ENCODE measurements at places on chromosomes 11 and 22. TPM values are rescaled to one million over a fixed set of nuclear protein-coding genes. Genes with fewer than 3 reads are reported as not detected.

The EMID1 gene
- 17.7 TPM for total RNA-seq

DNA sequence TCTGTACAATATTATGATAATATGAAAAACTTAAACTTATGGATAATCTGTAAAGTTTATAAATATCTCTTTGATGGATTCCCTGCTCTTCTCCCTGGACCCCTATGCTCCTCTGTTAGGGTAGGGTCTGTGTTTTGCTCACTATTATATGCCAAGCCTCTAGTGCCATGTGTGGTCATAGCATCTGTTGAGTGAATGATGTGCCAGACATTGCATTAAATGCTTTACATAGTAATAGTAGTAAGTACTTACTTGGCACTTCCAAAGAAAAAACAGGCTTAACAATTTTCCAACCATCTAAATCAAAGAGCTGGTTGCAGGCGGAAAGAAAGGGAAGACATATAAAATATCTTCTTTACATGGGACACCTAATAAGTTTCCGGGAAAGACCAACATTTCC lies 46.8 kb downstream of the LGR4 start:
- DNase-seq, result no peak

The OR4X1 gene
- not detected for total RNA-seq

- DNase-seq, result no peak
These were observed 29.0 kb upstream of the PARVG start for GRCh38 chr22:44151676-44152075.

The WDR74 gene
- total RNA-seq, result 47.4 TPM

DNA sequence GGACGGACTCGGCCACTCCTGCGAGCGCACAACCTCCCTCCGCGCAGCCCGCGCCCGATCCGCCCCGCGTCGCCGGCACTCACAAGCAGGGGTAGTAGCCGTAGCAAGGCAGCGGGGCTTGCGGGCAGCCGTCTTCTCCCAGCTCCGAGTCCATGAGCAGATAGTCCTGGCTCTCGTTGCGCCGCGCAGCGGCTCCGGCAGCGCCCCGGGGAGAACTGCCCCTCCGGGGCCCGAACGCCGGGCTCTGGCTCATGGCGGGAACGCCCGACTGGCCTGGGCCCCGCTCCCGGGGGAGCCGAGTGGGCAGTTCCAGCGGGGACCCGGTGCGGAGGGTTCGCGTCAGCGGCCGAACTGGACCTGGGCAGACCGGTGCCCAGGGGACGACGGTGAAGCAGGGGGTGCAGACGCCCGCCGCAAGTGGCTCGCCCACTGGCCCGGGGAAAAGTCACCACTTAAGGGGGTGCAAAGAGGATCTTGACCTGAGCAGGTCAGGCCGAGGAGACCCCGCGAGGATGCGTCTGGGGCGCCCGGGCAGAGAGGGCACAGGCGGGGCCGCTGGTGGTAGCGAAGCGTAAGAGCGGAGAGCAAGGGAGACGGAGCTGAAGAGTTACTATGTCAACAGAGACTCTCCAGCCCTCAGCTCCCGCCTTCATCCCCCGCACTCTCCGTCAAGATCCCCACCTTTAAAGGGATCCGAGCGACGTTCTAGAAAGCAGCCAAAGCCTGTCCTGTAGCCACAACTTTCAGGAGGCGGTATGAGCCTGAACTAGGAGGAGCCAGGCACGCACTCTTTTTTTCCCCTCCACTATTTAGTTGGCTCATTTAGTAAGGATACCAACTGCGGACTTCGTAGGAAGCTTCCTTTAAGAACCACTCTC lies at the start of gene TRPC6:
Gene TRPC6 (minus strand): TSS at position 757 of the 878 bp plus-strand sequence. CDS start 504 bp downstream, at position 253.
- peak; percentile 73 for DNase-seq

- DNase-seq, result peak; percentile 79
These were observed 8.5 kb downstream of the TMEM132A start for GRCh38 chr11:60932605-60933356.

DNA sequence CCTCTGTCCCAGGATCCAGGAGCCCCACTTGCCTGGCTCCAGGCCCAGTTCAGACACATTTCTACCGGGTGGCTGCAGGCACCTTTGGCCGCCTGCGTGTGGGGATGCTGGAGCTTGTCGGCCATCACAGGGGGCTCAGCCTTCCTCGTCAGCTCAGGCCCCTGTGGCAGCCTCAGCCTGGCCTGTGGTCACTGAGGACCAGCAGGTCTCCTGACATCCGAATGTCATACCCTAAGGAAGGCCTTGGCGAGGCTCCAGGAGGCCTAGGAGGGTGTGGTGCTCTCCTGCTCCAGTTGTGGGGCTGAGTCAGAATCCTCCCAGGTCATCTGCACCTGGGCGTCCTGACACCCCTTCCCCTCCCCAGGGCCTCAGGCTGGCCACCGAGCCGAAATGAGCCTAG lies 14.9 kb upstream of the SOX10 start:
- no peak for DNase-seq

GRCh38 chr22:17106161-17106784 lies 14.9 kb downstream of the TMEM121B start:
- DNase-seq, result peak; percentile 26

The OSM gene
- not detected for total RNA-seq

- no peak for DNase-seq
These were observed 32.7 kb downstream of the THOC5 start for GRCh38 chr22:29520851-29521250.

- no peak for DNase-seq
These were observed 11.3 kb upstream of the CCDC86 start for GRCh38 chr11:60830478-60831142.

- no peak for DNase-seq
These were observed 40.9 kb upstream of the ARFGAP3 start for GRCh38 chr22:42897960-42898359.
